Stimulated activated CD8-positive, alpha-beta memory T cell treated with anti-CD3 and anti-CD28 coated beads, Interleukin-7, amount 100 ng/mL, for 24 hours (primary cell): ENCODE measurements at places on chromosomes 11 and 22.

DNA sequence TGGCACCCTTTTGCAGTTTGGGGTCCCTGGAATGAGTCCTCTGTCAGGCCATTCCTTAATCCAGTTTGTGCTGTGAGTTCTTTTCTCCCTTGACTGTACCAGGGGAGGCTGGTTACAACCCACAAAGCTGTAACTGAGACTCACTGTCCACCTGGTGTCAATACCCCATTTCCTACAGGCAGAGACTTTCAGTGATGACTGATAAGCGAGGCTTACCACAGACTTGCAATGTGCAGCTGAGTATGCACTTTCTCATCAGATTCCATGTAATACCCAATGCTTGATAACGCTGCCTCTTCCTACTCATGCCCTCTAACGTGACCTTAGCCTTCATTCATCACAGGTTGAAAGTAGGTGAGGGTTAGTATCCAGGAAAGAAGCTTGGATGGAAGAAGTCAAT is 120.1 kb downstream of the INSC start:
- DNase-seq, result no peak

GRCh38 chr11:91860661-91861060 is 364.0 kb upstream of the FAT3 start:
- DNase-seq, result no peak

DNA sequence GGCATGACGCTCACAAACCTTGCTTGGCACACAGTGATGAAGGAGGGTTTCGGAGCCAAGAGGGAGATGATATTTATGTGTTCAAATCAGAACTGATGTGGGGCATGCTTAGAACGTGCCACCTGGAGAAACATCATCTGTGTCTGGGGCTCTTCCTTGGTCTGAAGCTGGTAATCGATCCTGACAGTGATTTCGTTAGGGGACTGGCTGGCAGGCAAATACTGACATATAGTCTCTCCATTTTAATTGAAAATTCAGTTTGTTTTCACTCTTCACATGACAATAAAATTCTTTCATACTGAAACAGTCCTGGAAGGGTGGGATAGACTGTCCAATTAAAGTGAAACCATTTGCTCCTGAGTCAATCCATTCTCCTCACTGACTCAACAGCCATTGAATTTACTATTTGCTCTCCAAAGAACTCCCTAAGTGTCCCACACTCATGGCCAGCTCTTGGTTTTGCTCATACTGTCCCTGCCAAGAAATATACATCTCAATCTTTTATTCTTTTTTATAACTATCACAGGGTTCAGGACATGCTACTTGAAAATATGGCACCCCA is 134.8 kb downstream of the TRPC6 start:
- DNase-seq, result no peak

- no peak for DNase-seq
Measured at GRCh38 chr11:1741741-1742140, 8.7 kb downstream of the IFITM10 start.

- no peak for DNase-seq
Measured at GRCh38 chr11:83042964-83043711, 28.6 kb downstream of the RAB30 start.
